ENCODE measurements at places on chromosomes 3 and 15.

GRCh38 chr3:5136919-5137429 is 14.9 kb downstream of the ARL8B start:
- DNase-seq, result no peak

DNA sequence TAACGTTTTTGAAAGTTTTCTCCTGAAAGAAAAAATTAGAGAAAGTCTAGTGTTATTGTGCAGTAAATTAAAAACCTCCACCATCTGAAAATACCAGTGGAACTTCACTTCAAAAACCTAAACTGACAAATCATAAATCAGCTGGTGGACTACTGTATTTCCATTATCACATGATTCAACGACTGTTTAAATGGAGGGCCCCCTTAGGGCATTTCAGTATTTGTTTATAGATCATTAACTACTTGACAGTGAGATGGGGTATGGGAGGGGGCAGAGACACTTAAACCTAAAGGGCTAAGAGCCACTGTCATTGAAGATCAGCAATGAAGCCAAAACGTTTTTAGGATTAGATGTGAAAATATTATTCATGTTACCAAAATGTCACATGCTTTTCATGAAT is 8.8 kb upstream of the C15orf61 start:
- DNase-seq, result no peak

GRCh38 chr3:42608581-42608980 is 8.1 kb downstream of the NKTR start:
- no peak for DNase-seq

GRCh38 chr15:41416128-41416741 is 660 bp upstream of the RTF1 start:
- no peak for DNase-seq

GRCh38 chr3:7843441-7843840 is 658.2 kb upstream of the LMCD1 start:
- DNase-seq, result no peak

DNA sequence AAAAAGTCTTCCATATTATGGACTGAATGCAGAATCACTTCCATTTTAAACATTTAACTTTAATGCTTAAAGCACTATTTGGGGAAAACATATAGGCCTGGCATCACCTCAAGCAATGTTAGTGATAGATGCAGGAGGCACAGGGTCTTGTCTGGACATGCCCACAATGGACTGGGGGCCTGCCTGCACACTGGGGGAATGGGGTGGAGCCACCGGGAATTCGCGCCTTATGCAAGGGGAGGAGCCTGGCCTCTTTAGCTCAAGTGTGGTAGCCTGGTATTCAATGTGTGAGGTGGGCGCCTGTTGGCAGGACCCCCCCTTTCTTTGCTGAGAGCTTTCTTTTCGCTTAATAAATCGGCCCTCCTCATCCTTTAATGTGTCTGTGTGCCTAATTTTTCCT is 29.9 kb downstream of the ACKR4 start:
- no peak for DNase-seq

DNA sequence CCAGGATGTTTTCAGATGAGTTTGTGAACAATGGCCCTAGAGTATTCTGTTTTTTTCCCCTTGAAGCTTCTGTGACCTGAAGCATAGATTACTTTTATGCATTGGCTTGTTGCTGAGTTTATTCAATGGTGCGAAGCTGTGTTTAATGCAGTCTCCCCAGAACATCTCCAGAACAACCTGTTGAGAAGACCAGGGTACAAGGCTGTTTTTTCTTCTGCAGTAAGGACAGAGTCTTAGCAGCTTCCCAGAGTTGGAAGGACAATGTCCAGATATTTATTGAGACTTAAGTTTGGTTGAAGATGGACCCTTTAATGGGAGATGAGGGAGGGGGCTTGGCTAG is 295.6 kb downstream of the LRTM1 start:
- DNase-seq, result no peak

DNA sequence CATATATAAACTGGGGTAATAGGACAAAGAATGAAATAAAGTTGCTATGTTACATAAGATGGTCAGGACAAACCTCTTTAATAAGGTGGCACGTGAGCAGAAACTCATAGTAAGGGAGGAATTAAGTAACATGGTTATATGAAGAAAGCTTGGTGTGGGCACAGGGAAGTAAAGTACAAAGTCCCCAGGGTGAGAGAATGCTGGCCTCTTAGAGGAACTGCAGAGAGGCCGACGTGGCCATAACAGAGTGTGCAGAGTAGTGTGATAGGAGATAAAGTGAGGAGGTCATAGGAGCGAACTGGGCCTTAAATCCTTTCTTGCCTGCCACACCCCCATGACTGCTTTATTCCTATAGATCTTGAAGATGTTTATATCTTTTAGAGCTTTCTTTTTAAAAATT is 17.4 kb upstream of the RBMS3 start:
- no peak for DNase-seq

GRCh38 chr3:155938409-155938808 is 68.0 kb downstream of the GMPS start:
- DNase-seq, result no peak

- DNase-seq, result no peak
Observed at GRCh38 chr3:177463863-177464262, 266.6 kb upstream of the TBL1XR1 start.

- no peak for DNase-seq
Observed at GRCh38 chr3:27500035-27500434, 15.9 kb upstream of the SLC4A7 start.

GRCh38 chr3:58798312-58798711 is 131.7 kb upstream of the FAM3D start:
- DNase-seq, result no peak

DNA sequence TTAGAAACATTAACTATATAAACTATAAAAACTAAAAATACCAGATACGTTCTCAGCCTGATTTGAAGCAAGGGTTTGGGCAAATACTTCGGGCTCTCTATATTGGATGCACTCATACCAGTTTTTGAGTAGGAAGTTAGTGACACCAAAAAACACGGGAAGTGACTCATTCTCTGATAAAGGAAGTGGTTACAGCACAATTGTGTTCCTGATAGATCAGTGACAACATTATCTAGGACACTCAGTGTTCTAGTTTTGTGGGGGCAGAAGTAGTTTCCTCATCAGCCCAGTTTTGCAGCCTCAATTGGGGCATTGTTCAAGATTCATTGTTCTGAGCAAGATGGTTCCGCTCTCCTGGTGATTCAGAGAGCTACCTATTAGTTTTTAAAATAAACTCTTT is 469.6 kb upstream of the DPPA4 start:
- no peak for DNase-seq

DNA sequence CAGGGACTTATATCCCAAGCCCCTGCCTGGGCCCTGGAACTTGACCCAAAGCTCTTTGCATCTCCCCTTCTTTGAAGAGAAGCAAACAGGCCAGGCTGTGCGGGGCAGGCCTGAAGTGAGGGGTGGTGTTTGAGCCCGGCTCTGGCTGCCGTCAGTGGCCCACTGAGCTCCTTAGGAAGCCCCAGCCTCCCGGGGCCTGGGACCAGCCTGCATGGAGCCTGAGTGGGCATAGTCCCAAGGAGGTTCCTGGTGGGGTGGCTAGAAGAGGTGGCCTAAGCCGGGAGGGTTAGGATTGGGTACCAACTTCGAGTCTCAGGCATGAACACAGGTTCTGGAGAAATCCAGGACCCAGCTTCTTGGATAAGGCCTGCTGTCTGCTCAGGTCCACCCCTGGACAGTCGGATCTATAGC is 6.4 kb downstream of the TMIE start:
- no peak for DNase-seq

- DNase-seq, result no peak
Observed at GRCh38 chr15:48962662-48963523, 826 bp downstream of the SHC4 start.

DNA sequence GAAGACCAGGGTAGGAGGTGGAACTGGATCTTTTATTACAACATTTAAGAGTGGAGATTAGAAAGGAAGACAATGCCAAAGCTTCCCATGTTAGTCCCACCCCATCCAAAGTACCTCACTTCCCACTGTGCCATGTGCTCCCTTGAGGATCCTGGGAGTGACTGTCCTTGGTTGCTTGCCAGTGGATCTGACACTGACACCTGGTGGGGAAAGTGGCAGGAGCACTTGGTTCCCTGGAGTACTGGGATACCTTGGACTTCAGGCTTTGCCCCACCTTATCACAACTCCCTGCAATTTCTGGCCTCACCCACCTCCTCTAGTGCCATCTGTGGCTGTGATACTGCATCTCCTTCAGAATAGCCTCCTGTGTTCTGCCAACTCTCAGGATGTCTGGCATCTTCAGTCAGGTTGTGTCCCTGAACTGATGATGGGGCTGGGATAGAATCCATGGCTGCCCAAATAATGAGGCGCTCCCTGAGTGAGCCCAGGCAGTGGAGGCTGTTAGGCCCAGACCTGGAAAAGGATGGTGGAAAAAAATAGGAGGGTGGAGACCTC is 1.3 kb downstream of the ELL3 start:
- DNase-seq, result peak; percentile 76

- no peak for DNase-seq
Observed at GRCh38 chr3:31274326-31275024, 258.2 kb upstream of the STT3B start.

DNA sequence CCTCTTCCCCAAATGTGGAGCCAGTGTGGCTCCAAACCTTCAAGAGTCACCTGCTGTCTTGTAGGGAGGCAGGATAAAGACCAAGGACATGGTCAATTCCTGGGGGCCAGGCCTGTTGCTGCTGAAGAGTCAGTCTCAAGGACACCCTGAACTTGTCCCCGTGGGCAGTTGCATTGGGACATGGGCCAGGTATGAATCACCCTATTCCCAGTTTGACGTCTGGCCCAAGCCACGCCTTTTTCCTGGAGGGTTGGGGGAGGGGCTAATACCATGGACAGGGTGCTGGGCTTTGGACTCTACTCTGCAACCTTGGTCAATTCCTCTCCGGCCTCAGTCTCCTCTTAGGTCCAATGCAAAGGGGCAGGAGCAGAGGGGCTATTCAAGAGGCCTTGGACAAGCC is 10.4 kb downstream of the ATP2B2 start:
- no peak for DNase-seq

- DNase-seq, result no peak
Observed at GRCh38 chr15:99212406-99212805, 37.0 kb downstream of the TTC23 start.

- no peak for DNase-seq
Observed at GRCh38 chr3:11570789-11571495, 72.8 kb downstream of the VGLL4 start.

- DNase-seq, result no peak
Observed at GRCh38 chr3:190912736-190913135, 50.2 kb upstream of the GMNC start.

- DNase-seq, result no peak
Observed at GRCh38 chr3:191987831-191988350, 526.9 kb downstream of the PYDC2 start.

- DNase-seq, result no peak
Observed at GRCh38 chr3:119297169-119297568, 3.0 kb downstream of the ARHGAP31 start.

DNA sequence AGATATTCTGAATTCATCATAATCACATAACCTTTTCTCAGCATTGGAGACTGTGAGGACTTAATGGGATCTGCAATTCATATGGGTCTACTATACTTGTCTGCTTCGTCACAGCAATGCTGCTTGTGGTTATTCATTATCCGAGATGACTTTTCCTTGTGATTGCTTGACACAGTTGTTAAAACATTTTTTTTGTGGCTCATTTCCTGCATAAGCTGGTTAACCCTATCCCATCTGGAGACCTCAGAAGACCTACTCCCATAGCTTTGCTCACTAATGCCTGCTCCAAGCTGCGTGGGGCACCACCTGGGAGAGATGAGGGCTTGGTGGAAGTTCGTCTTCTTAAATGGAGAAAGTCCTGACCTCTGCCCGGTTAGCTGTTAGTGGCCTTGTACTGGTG is 360.8 kb downstream of the CHST2 start:
- DNase-seq, result no peak

- DNase-seq, result no peak
Observed at GRCh38 chr3:113825090-113825489, 13.5 kb upstream of the GRAMD1C start.

DNA sequence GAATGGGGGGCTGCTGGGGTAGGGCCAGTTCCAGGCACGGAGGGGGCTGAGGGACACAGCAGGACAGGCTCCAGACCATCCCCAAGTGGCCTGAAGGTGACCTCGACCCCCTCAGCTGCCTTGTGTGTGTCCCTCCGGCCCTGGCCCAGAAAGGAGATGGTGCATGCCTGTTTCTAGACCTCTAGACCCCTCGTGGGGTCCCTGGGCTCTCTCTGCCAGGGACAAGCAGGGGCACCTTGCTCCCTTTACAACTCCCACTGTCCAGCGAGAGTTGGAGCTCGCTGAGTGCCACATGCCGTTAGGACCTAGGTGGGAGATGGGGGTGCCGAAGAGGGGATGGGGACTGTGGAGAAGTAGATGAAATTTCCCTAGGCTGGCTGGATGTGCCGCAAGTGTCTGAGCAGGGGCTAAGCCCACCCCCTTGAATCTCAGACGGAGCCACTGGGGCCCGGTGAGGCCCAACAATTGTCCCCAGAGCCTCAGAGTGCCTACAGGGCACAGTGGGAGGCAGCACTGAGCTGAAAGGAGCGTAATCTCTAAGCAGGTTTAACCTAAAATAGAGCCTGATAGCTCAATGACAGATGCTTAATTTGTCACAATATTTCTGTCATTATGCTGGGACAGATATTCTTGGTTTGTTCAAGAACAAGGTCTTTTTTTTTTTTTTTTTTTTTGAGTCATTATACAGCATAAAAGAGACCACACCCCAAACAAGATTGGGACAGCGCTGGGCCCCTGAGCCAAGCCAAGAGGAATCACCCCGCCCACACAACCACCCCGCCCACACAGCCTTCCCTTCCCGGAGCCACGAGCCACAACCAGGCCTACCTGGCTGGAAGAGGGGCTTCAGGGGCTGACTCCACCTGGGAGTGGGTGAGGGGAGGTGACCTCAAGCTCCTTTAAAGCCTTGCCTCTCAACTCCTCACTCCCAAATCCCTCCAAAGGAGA is 23.6 kb upstream of the KLF13 start:
- no peak for DNase-seq

- DNase-seq, result no peak
Observed at GRCh38 chr3:36166477-36166876, 213.8 kb upstream of the STAC start.

DNA sequence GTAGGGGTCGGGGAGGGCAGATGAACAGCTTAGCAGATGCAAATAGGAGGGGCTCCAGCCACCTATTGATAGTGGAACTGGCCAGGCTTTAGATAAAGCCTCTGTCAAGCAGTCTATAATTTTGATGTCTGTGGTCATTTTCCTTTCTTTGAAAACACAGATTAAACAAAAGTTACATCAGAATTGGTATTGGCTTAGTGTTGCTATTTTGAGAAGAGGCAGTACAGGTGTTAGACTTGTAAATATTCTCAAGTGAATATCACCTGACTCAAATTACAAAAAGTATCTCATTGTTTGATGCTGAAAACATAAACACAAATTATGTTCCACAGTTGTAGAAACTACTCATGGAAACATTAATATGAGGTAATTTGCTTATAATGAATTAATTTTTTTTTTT is 18.1 kb downstream of the GHRL start:
- no peak for DNase-seq

GRCh38 chr15:87896936-87897335 is 359.6 kb downstream of the NTRK3 start:
- no peak for DNase-seq
